Motor neuron (in vitro differentiated cells): ENCODE measurements at places on chromosomes 2 and 18. TPM values are rescaled to one million over a fixed set of nuclear protein-coding genes. Genes with fewer than 3 reads are reported as not detected.

KCNK3 gene
- 0.13 and 0.62 TPM in 2 replicates for total RNA-seq

SFT2D3 gene
- total RNA-seq: not detected in 2 replicates

NYAP2 gene
- 4.8 and 7.7 TPM in 2 replicates for total RNA-seq

GALNT13 gene
- total RNA-seq: 37.2 and 42.4 TPM in 2 replicates

LYG1 gene
- total RNA-seq: 1.4 and 1.5 TPM in 2 replicates

HJURP gene
- total RNA-seq: 0.89 and 0.93 TPM in 2 replicates

LCLAT1 gene
- total RNA-seq: 19.0 and 21.5 TPM in 2 replicates

PROC gene
- total RNA-seq: 0.58 TPM in 1 of 2 replicates, not detected in the other

SLC1A4 gene
- 3.6 and 4.5 TPM in 2 replicates for total RNA-seq

GFPT1 gene
- 13.5 and 14.1 TPM in 2 replicates for total RNA-seq

LOXHD1 gene
- total RNA-seq: 0.09 and 1.3 TPM in 2 replicates

TSHZ1 gene
- 97.5 and 105 TPM in 2 replicates for total RNA-seq

MRPL53 gene
- total RNA-seq: 70.8 and 83.5 TPM in 2 replicates

BMP10 gene
- total RNA-seq: 0.27 TPM in 1 of 2 replicates, not detected in the other

HOXD3 gene
- 8.9 and 10.5 TPM in 2 replicates for total RNA-seq

SERPINB2 gene
- not detected in 2 replicates for total RNA-seq

SPAG16 gene
- 31.3 and 31.6 TPM in 2 replicates for total RNA-seq

TRIM43 gene
- total RNA-seq: 0.31 and 0.32 TPM in 2 replicates

PLCD4 gene
- 2.1 and 2.9 TPM in 2 replicates for total RNA-seq

ZNF519 gene
- 12.9 and 17.3 TPM in 2 replicates for total RNA-seq

IL36A gene
- not detected in 2 replicates for total RNA-seq

ITGB6 gene
- 0.18 and 0.31 TPM in 2 replicates for total RNA-seq

SMAD7 gene
- 2.2 and 2.3 TPM in 2 replicates for total RNA-seq

FAM161A gene
- total RNA-seq: 12.5 and 13.6 TPM in 2 replicates

STPG4 gene
- total RNA-seq: 0.36 and 0.50 TPM in 2 replicates

BOLL gene
- total RNA-seq: 0.18 and 1.2 TPM in 2 replicates

GPAT2 gene
- 0.05 and 0.27 TPM in 2 replicates for total RNA-seq

CAPN14 gene
- 0.35 TPM in 1 of 2 replicates, not detected in the other for total RNA-seq

UGT1A8 gene
- total RNA-seq: 0.27 and 0.39 TPM in 2 replicates

SAP130 gene
- total RNA-seq: 10.8 and 12.8 TPM in 2 replicates

CMPK2 gene
- total RNA-seq: 1.0 and 1.3 TPM in 2 replicates

SERPINB4 gene
- total RNA-seq: 0.29 TPM in 1 of 2 replicates, not detected in the other

STRN gene
- 20.0 and 21.6 TPM in 2 replicates for total RNA-seq

EML6 gene
- total RNA-seq: 23.2 and 35.9 TPM in 2 replicates

LTBP1 gene
- total RNA-seq: 6.6 and 7.2 TPM in 2 replicates

CXCR1 gene
- total RNA-seq: 1.5 and 1.6 TPM in 2 replicates

SF3B6 gene
- 221 and 234 TPM in 2 replicates for total RNA-seq

DGUOK gene
- 110 and 115 TPM in 2 replicates for total RNA-seq

NR4A2 gene
- 0.09 and 0.36 TPM in 2 replicates for total RNA-seq
